ENCODE measurements at places on chromosomes 11 and 22.

GRCh38 chr11:93517611-93518010 is 25.6 kb downstream of the SMCO4 start:
- DNase-seq = no peak

- DNase-seq = no peak
These were observed 4.4 kb downstream of the BACE1-AS start for GRCh38 chr11:117295438-117296137.

- no peak for DNase-seq
These were observed 109.8 kb upstream of the SYT13 start for GRCh38 chr11:45395947-45396346.

DNA sequence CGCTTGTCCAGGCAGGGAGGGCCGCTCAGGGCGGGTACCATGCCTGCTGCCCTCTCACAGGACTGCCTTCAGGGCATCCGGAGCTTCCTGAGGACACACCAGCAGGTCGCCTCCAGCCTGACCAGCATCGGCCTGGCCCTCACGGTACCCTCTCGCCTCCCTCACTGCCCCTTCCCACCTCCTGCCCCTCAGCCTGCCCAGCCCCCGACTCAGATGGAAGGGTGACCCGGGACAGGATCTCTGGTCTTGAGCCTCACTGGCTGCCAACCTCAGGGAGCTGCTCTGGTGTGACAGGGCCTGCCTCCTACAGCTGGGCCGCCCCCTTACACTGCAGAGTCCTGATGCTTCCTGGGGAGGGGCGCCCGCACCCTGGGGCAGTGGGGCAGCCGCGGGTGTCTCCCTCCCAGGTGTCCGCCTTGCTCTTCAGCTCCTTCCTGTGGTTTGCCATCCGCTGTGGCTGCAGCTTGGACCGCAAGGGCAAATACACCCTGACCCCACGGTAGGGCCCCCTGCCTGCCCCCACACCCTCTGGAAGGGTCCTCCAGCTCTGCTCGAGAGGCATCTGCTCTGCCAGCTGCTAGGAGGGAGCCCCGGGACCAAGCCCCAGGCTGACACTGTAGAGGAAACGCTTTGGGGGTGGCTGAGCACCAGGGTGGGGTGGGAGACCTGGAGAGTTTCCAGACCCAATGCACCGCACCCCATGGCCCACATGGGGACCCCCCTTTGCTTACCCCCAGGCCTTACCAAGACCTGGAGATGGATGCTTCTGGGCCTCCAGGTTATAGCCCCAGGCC is 14.6 kb downstream of the TSPAN32 start:
- DNase-seq = no peak

DNA sequence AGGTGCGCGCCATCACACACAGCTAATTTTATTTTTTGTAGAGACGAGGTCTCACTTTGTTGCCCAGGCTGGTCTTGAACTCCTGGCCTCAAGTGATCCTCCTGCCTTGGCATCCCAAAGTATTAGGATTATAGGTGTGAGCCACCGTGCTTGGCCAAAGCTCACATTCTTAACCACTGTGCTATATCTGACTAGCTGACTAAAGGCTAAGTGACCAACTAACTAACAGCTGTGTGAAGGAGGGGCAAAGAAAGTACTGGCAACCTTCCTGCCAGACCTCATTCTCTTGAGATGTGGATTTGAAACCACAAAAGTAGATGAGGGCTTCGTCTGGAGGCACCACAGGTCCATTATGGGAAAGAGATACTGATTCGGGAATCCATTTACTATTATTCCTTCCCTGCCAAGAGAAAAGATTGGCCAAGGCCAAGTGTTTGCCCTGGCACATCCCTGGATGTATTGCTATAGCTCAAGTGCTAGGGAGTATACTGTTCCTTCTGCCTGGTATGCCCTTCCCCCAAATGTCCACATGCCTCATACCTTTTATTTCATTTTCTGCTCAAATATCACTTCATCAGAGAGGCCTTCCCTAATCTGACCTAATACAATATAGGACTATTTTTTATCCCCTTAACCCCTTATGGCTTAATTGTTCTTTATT is 52.7 kb upstream of the RRM1 start:
- DNase-seq = no peak

GRCh38 chr11:76280151-76280881 is 74.0 kb upstream of the WNT11 start:
- DNase-seq = no peak

GRCh38 chr22:45262931-45263462 is 21.8 kb upstream of the UPK3A start:
- DNase-seq = no peak

- DNase-seq = no peak
These were observed 351.7 kb downstream of the METTL15 start for GRCh38 chr11:28459912-28460311.

GRCh38 chr11:6238902-6239301 is at the start of gene CNGA4:
TSS of gene CNGA4 (plus strand) at chr11:6239089. CDS start at chr11:6239207, 118 bp downstream.
- DNase-seq = no peak

- no peak for DNase-seq
These were observed 4.6 kb upstream of the CST6 start for GRCh38 chr11:66007201-66007634.

GRCh38 chr11:102318469-102318868 is 1.2 kb downstream of the BIRC3 start:
- DNase-seq = no peak

DNA sequence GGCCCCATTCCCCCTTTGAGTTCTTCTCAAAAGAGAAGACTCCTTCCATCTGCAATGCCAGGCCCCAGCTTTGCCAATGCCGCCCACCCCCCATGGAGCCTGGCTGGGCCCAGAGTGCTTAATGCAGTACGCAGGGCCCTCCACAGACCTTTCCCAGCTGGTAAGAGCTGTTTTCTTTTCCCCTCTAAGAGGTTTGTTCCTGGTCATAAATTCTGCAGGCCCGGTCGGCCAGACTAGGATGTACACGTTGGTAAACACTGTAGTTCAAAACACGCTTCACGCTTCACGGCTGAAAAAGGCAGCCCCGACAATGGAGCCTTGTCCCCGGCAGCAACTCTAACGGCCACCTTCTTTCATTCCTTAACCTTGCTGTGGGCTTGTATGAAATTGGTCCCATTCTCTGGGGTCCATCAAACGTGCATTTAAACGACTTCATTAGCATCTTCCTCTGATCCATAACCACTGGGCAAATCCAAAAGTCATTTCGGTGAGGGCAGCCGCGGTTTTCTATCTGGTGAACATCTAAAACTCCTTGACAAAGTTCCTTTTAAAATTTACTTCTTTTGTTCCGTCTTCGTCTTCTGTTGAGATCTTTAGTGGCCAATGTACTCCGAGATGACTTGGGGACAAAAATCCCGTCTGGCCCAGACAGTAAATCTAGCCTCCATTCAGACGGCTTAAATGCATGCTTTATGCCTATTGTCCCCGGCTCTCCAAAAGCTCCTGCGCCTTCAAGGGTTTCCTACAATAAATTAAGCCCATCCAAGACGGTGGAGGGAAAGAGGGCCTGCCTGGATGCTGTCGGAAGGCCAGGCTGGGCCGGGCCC is 60.0 kb upstream of the MYEOV start:
- DNase-seq = no peak
